NCI-H1092 (cell line): ENCODE measurements at places on chromosomes 2 and 18.

DNA sequence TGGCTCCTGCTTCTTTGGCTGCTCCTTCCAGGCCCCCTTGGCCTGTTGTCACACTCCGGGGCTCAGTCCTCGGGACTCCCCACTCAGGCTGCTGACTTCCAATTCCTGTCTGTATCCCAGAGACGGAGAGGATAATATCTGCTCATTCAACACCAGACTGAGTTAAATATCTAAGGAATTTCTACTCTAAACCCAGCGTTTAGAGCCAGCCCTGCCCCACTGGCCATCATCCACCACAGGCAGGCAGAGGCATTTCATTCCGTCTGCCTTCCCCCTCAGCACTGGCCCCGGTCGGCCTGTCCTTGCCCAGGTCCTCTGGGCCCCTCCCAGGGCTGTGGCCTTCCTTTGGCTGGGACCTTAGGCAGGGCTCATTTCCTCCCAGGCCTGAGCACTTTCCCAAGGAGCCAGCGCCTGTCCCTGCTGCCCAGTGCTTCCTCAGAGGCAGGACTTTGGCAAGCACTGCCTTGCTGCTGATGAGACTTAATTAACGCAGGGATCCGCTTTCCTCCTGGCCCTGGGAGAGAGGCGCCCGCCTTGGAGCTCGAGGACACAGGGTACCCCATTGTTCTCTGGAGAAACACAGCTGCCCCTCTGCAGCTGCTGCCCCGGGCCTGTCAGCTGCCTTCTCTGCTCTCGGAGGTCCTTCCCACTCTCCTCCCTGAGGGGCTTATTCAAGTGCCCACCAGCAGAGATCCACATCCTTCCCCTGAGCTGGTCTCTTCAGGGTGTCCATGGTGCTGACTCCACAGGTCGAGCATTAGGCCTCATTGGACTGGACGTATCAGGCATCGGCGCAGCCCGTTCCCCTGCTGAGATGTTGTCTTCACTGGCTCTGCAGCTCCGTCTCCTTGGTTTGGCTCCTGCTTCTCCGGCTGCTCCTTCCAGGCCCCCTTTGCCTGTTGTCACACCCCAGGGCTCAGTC is 42.8 kb downstream of the ATOH8 start:
- peak; percentile 35 for DNase-seq

DNA sequence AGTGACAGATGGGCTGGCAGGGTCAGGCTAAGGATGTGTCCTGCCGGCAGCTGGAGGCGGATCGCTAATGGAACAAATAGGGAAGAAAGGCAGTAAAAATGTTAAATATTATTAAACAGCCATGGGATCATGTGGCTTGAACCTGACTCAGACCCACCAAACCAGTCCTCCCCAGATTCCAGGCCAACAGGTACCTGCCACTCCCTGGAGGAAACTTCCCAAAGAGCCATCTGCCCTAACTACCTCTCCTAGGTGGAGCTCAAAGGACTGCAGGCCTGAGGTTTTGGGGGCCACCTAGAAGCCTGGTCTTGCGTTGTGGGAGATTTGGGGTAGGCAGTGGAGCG is 34.3 kb downstream of the CIB4 start:
- no peak for DNase-seq

- no peak for DNase-seq
These were observed 821 bp upstream of the EPHA4 start for GRCh38 chr2:221572821-221573429.

DNA sequence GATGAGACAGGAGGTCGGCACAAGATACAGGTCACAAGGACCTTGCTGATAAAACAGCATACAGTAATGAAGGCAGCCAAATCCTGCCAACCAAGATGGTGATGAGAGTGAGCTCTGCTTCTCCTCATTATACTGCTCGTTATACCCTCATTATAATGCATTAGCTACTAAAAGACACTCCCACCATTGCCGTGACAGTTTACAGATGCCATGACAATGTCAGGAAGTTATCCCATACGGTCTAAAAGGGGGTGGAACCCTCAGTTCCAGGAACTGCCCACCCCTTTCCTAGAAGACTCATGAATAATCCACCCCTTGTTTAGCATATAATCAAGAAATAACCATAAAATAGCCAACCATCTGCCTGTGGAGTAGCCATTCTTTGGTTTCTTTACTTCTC is 224.2 kb downstream of the RBM43 start:
- DNase-seq: no peak

DNA sequence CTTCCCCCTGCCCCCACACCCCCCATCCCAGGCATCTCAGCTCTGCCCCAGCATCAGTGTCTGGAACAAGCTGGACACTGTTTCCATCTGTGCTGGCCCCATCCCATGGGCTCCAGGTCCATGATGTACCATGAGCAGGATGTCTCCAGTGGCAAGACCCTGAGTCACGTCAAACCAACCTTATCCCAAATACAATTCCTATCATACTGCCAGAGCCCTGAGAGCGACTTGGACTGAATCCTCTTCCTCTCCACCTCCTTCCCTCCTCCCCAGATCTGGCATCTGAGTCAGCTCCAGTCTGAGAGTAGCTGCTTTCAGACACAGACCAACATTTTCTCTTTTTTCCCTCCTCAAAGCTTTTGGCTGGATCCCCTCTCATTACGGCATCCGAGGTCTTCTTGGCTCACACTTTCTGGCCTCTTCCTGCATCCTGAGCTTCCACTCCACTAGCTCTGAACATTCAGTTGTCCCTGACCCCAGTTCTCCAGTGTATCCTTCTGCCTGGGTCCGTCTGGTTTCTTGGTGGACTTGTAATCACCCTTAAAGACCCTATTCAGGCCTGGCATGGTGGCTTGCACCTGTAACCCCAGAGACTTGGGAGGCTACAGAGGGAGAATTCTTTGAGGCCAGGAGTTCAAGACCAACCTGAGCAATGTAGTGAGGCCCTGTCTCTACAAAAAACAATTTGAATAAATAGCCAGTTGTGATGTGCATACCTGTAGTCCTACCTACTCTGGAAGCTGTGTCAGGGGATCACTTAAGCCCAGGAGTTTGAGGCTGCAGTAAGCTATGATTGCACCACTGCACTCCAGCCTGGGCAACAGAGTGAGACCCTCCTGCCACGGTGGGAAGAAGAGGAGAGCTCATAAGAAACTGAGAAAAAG is 68.3 kb downstream of the ACKR3 start:
- no peak for DNase-seq

GRCh38 chr2:24490181-24490689 is 819 bp upstream of the NCOA1 start:
- DNase-seq: no peak

DNA sequence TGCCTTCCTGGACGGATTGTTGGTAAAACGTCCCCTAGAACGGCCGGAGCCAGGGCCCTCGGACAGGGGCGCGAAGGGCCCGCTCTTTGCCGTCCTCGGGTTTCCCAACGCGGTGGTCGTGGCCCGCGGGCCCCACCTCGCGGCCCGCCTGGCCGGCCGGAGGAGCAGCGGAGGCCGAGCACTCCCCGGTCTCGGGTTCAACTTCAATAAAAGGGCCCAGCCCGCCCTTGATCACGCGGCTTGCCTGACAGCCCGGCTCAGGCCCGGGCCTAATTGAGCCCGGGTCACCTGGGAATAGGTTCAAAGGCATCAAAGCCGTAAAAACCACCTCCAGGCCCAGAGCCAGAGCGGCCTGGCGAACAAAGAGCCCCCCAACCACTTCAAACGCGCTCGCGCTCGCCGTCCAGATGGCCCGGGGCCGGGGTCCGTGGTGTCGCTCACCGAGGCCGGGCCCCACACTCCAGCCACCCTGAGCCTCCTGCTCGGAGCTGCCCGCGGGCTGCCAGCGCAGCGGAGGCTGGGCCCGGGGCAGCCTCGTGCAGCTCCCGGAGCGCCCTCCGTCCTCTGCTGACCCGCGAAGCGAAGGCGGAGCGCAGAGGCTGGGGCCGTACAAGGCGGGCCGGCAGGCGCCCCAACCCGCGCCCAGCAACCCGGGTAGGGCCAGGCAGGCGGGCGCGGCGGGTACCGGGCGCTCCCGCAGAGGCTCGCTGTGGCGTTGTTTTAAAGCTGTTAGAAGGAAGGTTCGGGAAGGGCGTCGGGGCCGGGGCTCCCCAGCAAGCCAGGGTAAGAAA is 1.1 kb upstream of the TWIST2 start:
- no peak for DNase-seq

- peak; percentile 0 for DNase-seq
These were observed 70.6 kb downstream of the CERS6 start for GRCh38 chr2:168526641-168527040.

DNA sequence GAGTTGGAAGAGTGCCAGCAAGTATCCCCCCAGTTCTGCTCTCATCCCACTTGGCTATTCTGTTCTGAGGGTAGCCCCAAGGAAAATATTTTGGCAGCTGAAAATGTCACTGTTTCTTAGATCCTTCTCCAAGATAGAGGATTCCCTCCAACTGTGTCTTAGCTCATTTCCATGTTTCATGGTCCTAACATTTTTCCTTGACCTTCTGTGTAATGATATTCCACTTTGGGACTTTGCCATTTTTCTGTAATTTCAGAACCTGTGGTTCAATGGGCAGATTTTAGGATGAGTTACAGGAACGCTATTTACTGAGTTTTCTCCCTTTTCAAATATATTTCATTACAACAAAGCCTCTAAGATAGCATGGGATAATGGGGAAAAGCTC is 34.7 kb downstream of the NHEJ1 start:
- no peak for DNase-seq

GRCh38 chr2:236546561-236547002 is 23.0 kb upstream of the ACKR3 start:
- no peak for DNase-seq

DNA sequence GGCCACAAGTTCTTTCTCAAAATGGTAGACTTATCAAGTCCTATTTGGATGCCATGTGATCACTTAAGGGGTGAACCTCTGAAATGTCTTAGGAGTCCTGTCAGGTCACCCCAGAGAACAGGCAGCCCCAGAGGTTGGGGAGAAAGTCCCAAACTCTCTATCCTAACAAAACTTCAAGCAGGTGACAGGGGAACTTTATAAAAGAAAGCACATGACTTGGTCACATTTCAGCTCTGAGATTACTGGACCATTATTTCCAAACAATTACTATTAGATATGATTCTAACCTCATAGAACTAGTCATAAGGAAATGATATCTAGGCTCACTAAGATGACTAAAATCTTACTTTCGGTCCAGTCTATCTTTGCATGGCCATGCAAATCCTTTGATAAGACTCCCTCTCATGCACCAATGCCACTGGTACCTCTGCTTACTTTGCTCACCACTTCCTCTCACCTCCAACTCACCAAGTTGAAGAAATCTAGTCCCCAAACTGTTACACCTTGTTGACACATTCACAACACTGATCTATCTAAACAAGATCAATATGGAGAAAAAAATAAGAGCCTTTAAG is 107.0 kb downstream of the GALNT14 start:
- no peak for DNase-seq

DNA sequence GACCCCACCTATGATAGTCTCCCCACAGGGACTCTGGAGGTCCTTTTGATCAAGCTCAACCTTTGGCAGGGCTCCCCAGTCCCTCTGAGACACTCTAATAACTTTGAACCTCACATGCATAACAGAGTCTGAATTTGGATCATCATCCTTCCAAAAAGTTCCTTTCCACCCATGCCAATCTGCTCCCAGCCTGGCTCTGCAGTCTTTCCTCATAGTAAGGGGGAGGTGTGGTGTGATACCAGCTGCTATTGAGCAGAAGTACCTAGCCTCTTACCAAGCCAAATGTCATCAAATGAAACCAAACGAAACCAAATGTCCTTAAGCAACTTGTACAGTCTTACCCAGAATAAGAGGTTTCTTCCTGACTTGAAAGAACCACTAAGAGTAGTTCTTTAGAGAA is 36.5 kb downstream of the DTNA start:
- no peak for DNase-seq

- DNase-seq: no peak
These were observed 15.7 kb downstream of the NDUFV2 start for GRCh38 chr18:9117980-9118841.

- DNase-seq: no peak
These were observed 1651.8 kb downstream of the DPP10 start for GRCh38 chr2:116094196-116094595.

- no peak for DNase-seq
These were observed 36.9 kb downstream of the NAPG start for GRCh38 chr18:10562773-10563160.

GRCh38 chr2:7203056-7203467 is 285.9 kb downstream of the RNF144A start:
- DNase-seq: peak; percentile 18

DNA sequence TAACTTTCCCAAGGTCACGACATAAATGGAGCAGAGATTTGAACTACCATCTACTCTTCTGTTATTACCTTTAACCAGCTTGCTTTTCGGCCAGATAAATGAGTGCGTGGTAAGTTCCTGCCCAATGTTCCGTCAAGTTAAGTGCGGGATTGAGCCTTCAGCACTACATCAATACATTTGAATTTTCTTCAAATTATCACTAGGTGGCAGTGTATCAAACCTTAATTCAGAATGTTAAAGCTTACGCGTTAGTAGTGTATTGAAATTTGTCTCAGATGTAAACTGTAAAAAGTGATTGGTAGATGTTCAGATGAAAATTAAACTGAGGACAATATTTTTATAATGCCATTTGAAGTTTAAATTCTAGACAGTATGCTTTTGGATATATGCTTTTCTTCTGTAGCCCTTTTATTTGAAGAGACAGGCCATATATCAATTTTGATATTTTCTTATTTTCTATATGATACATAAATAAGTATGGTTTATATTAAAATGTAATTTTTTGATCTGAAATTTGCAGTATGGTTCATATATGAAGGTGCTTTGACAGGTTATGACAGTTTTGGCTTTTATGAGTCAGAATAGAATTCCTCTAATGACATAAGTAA is 681.3 kb downstream of the ADCYAP1 start:
- peak; percentile 16 for DNase-seq

GRCh38 chr2:62142054-62142453 is 53.9 kb upstream of the B3GNT2 start:
- DNase-seq: no peak

- DNase-seq: no peak
These were observed 430.1 kb downstream of the CCDC85A start for GRCh38 chr2:56613920-56614319.

- no peak for DNase-seq
These were observed 28.8 kb upstream of the GPR55 start for GRCh38 chr2:230953845-230954244.

DNA sequence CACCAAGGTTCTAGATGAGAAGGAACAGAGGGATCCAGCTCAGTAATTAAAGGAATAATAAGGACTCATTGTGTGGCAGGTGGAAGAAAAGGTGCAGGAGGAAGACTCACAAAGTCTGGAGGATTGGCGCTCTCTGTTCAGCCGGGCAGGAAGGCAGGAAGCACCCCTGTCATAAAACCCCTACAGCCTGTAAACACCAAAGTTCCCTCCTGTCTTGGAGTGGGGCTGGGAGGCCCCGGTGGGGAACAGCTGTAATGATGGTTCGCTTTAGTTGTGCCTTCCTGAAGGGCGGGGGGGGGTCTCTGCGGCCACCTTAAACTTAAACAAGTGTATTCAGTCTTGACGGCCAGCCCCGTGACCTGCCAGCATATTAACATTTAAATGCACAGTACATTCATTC is 84.3 kb downstream of the GBX2 start:
- no peak for DNase-seq

DNA sequence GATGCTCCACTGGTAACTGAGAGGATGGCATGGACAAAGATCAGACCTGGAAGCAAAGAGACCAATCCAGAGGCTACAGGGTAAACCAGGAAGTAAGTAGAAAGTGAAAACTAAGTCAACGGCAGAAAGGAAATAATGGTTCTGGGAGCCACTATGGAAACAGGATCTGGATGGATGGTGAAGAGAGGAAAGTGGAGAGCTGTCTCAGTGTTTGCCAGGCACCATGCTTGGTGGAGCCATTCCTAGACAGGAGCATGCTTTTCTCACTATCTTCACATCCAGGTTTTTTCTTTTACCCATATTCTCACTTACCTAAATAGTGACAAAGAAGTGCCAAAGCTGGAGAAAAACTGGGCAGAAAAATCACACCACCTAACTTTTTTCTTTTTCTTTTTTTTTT is 22.2 kb downstream of the ZNF521 start:
- no peak for DNase-seq
